Activated CD4-positive, CD25-positive, alpha-beta regulatory T cell treated with anti-CD3 and anti-CD28 coated beads, Interleukin-2, amount 50 U/mL, for 72 hours (primary cell): ENCODE measurements at places on chromosomes 1 and 21.

DNA sequence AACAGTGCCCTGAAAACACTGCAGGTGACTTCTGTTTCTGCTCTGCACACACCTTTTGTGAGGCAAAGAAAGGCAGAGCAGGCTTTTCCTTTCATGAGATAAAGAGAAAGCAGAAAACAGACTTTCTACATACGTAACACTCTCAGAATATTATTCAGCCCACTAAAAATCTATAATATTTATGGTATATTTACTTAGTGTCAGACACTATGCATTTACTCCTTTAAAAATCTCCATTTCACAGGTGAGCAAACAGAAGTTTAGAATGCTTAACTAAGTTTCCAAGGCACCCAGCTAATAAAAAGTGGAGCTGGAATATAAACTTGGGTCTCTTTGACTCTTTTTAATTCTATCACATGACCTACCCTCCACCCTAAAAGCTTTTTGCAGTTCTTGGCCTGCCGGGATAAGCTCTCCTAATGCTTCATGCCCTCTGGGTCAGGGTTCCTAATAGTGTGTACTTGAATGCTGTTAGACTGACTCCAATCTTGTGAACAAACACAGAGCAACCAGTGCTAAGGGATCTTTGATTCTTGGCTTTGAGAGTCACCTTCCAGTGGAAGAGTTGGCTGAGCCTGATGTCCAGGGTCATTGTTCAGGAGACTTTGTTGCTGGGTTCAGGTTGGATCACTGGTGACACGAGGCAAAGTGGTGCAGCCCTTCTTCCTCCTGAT is 27.2 kb downstream of the PROK1 start:
- no peak for DNase-seq

DNA sequence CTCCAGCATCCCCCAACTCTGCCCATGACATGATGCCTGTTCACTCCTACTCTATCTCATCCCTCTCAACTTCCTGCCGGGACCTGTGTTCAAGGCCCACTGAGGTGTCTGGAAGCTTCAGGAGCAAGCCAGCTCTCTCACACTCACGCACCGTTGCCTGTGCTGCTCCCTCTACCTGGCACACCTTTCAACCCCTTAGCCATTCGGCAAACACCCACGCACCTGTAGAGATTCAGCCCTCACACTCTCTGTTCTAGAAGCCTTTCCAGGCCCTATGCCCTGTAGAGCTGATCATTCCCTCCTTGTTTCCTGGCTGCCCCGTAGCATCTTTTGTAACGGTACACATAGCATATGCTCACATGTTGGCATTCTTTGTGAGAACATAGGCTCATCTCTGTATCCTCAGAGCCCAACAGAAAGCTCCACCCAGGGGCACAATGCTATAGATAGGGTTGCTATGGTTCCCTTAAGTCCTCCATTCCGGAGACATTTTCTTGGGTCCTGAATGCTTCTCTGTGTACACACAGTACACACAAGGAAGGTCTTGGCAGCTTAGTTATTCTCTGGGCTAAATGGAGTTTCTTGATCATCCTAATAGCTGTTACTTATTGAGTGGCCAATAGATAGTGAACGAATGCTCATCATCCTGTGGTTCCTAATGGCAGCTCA is 1.3 kb downstream of the C8B start:
- no peak for DNase-seq

- DNase-seq = no peak
Observed at GRCh38 chr1:81437649-81438048, 363.1 kb upstream of the ADGRL2 start.

- DNase-seq = no peak
Observed at GRCh38 chr1:105652109-105652508, 1404.4 kb upstream of the PRMT6 start.

- DNase-seq = peak; percentile 45
Observed at GRCh38 chr1:225468270-225469020, 40.6 kb upstream of the LBR start.
